Fibroblast of skin of left biceps (primary cell): ENCODE measurements at places on chromosomes 4 and X.

DNA sequence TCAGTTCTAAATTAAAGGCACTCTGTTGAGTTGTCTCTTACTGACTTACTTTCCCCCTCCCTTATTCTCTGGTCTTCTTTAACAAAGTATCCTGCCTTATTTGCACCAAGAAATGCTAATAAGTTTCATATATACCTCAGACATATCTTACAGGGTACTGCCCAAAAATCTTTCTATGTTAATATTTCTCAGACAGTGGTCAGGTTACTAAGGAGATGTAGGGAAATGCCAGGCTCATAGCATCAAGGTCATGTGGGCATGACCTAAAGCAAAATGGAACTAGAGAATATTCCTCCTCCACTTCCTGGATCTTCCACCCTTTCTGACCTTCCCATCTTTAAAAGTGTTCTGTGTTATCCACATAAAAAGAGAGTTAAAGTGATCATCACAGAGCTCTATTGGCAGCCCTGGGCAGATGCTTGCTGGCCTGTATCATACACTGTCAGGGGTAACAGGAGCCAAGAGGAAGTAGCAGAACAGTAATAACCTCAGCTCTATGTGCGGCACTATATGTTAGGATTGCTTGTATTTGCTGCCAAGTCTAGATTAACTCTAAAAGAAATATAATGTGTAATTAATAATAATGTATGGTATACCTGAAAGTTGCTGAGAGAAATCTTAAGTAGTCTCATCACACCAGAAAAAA, 74.3 kb downstream of the IQCM start:
- no peak for DNase-seq

- peak; percentile 5 for DNase-seq
These were observed 272.7 kb upstream of the FAT4 start for GRCh38 chr4:125042041-125042440.

DNA sequence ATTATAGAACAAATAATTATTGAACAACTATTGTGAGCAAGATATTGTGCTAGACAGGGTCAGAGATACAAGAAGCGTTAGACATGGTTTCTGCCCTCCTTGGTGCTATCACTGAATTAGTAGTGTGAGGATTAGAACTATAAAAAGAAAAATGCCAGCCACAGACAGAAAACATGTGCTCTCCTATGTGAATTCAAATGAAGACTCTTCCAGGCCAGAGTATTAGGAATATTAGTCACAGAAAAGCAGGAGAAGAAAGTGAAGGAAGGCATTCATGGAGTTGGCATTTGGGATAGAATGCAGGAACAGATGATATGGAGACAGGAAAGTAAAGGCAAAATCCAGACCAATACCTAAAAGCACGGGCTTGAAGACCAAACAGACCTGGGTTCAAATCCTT, 179.6 kb upstream of the TENM3 start:
- DNase-seq: no peak

DNA sequence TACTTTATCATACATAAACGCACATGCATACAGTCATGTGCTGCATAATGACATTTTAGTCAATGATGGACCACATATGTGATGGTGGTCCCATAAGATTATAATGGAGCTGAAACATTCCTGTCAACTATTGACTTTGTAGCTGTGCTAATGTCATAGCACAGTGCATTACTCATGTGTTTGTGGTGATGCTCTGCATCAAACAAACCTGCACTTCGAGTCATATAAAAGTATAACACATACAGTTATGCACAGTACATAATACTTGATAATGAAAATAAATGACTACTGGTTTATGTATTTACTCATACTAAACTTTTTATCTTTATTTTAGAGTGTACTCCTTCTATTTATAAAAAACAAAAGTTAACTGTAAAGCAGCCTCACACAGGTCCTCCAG, 60.5 kb upstream of the MCUB start:
- no peak for DNase-seq

GRCh38 chr4:24550441-24551175, 33.7 kb downstream of the DHX15 start:
- DNase-seq: no peak

DNA sequence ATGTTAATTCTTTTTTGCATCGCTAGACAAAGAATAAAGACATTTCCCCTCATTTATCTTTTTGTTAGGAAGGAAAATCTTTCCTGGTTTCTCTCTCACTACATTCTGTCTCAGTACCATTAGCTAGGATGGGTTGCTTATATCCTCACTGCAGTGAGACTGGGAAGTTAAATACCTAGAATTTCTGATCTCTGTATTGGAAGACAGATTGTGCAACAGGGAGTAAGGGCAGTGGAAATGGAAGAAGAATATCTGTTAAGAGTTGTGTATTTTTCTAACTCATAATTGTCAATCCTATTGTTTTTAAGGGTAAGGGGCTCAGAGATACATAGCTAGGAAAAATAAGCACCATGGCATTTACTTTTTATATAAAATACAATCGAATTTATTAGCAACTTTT, 19.6 kb downstream of the PTPN13 start:
- no peak for DNase-seq

DNA sequence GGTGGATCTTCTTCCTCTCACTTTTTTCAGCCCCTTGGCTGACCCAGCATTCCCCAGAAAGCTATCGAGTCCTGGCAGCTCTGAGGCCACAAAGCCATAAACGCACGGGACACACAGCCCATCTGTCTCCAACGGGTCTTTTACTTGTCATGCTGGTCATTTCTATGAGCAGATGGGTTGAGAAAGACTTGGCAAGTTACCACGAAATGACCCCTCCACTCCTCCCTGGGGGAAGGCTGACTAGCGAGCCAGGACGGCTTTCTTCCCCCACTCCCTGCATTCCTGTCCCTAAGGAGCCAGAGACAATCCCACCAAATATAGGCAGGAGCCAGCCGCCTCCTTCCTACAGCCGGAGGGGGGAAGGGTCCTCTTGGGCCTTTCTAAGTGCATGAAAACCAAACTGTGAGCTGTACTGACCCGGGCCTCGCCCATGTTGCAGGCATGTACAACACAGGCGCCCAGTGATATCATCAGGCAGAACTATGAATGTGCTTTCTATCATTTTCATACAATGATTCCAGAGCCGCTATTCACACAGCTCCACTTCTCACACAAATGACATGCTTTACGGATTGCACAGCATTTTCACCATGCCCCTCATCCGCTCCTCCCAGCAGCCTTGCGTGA, 28.6 kb downstream of the AFAP1 start:
- DNase-seq: peak; percentile 86

- peak; percentile 37 for DNase-seq
These were observed 964 bp upstream of the HMGB2 start for GRCh38 chr4:173334891-173335752.

- no peak for DNase-seq
These were observed 20.4 kb downstream of the EREG start for GRCh38 chr4:74385386-74385785.

DNA sequence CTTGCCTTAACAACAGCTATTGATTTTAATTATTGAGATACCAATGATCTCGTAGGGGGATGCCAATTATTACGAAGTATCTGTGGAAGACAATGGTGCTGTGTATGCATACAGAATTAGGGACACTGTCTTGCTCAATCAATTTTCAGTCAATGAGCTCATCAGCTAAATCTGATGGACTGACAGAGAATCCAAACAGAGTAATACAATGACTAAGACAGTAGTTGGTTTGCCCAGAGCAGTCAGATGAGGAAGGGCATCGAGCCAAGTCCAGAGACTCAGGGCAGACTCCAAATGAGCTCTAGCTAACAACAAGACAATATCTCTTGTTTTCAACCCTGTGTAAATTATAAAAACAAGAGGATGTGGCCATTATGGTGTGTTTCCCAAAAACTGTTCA, 14.7 kb upstream of the GSX2 start:
- peak; percentile 67 for DNase-seq

- DNase-seq: no peak
These were observed 102.5 kb upstream of the MYOZ2 start for GRCh38 chr4:119032921-119033685.

- DNase-seq: no peak
These were observed 2.5 kb downstream of the CCNI start for GRCh38 chr4:77073106-77073809.

- DNase-seq: no peak
These were observed 29.8 kb upstream of the TMEM150C start for GRCh38 chr4:82591592-82591991.

- DNase-seq: no peak
These were observed 23.8 kb downstream of the ARHGAP10 start for GRCh38 chr4:147755561-147756295.

DNA sequence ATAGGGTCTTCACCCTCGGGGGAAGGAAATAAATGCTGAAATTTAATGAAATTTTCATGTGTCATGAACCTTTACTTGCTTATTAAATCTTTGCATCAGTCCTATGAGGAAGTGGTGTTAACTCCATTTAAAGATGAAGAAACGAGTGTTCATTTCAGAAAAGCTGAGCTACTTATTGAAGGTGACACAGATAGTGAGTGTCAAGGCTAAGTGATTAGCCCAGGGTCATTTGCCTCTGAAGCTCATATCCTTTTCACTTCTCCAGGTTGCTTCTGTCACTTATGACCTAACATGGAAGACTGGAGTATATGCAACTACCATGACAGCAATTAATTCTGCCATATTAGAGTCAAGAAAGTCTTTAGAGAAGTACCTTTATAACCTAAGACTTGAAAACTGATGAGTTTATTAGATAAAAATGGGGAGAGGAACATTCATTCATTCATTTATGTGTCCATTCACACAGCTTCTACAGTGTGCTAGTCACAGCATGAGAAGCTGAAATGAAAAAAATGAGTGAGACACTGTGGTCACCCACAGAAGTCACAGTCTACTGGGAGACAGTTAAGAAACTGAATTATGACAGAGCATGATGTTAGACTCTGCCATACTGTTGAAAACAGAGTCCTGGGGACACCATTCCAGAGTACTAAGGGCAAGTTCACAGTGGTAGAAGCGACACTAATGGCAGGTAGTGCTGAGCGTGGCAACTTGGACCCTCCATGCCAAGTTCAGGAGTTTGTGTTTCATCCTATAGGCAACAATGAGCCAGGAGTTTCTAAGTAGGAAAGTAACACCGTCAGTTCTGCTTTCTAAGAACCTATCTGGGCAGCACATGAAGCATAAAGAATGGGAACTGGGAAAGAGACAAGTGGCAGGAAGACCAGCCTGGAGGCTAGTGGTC, 21.3 kb downstream of the ALPK1 start:
- DNase-seq: no peak

DNA sequence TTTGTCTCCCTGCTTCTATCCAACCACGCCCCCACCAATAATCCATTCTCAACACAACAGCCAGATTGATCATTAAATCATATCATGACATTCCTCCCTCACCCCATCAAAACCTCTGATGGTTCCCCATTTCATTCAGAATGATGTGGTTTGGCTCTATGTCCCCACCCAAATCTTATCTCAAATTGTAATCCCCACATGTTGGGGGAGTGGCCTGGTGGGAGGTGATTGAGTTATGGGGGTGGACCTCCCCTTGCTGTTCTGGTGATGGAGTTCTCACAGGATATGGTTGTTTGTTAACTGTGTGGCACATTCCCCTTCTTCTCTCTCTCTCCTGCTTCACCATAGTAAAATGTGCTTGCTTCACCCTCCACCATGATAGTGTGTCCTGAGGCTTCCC, 23.3 kb downstream of the TRMT2B start:
- DNase-seq: no peak

- no peak for DNase-seq
These were observed 185.8 kb upstream of the GPRIN3 start for GRCh38 chr4:89493367-89493766.

- DNase-seq: no peak
These were observed 22.0 kb downstream of the GUCY1B1 start for GRCh38 chr4:155780775-155781174.

DNA sequence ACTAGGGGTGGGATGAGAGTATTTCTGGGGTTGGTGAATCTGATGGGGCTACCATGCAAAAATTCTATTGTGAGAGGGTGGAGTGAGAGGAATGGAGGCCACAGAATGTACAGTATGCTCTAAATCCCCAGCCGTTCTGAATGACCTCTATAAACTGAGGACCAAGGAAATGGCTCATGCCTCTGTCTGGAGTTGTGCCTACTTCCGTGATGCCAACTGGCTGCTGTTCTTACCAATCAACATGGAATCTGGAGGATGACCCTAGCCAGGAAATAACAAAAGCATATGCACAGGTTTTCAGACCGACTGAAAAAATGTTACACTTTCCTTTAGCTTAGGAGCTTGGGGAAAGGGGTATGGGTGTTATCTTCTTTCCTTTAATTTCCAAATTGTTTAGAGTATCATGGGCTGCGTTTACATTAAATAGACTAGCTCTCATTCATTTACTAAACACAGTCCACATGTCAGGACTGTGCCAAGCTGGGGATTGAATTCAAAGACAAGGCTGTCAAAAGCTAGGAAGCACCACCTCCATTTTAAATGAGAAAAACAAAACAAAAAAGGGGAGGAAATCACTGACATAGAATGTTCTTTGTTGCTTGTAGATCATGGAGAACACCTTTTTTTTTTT, 20.2 kb upstream of the CCKAR start:
- DNase-seq: no peak

DNA sequence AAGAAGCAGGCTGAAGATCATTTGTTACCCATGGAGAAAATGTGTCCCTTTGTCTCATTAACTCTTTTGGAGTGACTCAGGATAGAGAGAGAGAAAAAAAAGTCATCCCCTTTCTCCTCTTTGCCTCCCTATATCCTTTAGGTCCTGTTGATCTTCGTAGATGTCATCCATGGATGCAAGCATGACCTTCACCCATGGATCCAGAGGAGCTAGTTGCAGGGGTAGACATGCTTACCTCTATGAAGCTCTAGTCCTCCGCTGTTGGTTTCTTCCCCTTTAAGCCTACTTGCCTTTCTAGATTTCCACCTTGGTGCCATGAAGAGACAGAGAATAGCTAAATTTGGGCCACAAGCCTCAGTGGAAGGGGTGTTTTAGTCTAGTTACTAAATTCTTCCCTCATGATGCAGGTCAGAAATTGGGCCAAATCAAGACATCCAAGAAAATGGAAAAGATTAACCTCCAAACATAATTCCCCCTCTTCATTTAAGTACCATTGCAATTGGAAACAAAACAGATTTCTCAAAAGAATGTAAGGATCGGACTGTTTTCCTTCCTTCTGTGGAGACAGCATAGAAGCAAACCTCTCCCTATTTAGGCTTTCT, 178.4 kb downstream of the TECRL start:
- DNase-seq: no peak

GRCh38 chrX:5991393-5991792, 237.3 kb downstream of the NLGN4X start:
- no peak for DNase-seq
